ENCODE measurements at places on chromosomes 16 and 17.
A peak's percentile ranks its signal among the peaks of the same experiment; 100 is the strongest.

DNA sequence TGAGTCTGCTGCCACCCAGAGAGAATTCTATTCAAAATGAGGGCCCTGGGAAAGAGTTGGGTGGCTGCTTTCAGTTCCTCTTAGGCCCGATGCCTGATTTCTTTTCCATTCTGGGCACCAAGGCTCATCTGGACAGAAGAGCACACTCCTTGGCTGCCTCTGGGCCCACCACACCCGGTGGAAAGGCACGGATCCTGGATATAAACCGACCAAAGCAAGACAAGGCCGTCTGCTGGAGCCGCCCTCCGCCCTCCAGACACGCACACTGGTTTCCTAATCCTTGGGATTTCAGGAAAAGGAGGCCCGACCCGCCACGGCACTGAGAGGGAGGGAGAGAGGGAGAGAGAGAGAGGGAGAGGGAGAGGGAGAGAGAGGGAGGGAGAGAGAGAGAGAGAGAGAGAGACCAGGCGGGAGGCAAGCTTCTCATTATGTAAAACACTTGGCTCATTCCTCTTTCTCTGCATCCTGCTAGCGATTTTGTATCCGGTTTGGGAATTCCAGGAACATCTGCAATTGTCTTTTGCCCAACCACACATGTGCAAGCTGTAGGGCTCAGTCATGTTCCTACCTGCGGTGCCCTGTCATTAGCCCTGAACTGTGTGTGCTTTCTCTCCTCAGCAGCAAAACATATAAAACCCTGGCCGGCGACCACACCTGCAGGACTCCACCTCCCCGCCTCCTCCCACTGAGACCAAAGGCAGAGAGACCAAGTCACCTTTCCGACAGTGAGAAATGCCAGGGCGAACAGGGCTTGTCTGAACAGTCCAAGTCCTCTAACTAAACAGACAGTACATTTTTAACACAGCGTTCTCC is 347.2 kb downstream of the SOX9 start:
- peak; percentile 33 for DNase-seq

DNA sequence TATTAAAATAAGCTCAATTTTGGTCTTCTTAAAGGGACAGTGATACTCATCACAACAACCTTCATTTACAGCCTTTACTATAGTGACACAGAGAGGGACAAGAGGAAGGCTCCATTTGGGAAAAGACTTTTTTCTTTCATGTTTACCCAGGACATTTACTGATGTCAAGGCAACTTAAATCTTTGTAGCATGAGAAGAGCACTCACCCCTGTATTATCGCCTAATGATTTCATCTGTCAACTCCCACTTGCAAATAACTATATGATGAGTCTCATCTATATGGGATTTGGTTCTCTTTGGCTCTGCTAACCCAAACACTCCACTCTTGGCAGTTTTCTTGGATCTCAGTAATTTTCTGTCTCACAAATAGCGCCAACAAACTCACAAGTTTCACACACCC is 24.1 kb downstream of the BLMH start:
- DNase-seq = no peak

- no peak for DNase-seq
Measured at GRCh38 chr16:24626256-24626655, 86.9 kb downstream of the RBBP6 start.

GRCh38 chr17:54259476-54259875 is 436.7 kb downstream of the KIF2B start:
- no peak for DNase-seq

DNA sequence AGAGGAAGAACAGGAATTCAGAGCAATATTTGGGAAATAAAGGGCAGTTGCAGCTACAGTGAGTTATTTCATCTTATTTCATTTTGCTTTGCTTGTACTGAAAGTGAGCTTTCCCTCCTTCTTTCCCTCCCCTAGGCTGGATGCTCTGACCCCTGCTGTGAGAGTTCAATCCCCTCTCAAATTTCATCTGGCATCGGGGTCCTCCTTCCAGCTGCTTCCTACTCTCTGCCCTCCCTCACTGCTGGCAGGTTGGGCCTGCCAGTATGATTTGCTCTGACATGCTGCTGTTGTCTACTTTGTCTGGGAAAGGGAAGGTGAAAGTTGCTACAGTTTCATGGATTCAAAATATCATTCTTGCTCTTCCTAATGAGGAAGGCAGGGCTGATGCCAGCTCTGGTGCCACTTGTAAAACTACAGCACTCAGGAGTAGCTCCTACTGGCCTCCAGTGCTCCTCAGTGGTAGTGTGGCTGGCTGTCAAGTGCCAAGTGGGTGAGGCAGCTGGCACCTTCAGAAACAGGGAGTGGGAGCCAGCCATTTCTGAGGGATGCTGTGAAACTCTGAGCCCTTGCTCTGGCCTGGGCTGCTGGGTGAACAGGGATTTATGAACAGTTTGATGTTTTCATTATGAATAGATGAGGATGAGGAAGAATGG is 408.6 kb downstream of the HAPSTR1 start:
- no peak for DNase-seq

GRCh38 chr17:15480204-15480603 is 12.8 kb upstream of the CDRT4 start:
- DNase-seq = no peak

GRCh38 chr17:58321571-58322525 is 6.7 kb downstream of the TSPOAP1 start:
- no peak for DNase-seq

GRCh38 chr16:27430923-27431484 is 29.0 kb downstream of the IL21R start:
- DNase-seq = no peak

GRCh38 chr16:87203060-87203656 is 114.0 kb downstream of the C16orf95 start:
- no peak for DNase-seq

DNA sequence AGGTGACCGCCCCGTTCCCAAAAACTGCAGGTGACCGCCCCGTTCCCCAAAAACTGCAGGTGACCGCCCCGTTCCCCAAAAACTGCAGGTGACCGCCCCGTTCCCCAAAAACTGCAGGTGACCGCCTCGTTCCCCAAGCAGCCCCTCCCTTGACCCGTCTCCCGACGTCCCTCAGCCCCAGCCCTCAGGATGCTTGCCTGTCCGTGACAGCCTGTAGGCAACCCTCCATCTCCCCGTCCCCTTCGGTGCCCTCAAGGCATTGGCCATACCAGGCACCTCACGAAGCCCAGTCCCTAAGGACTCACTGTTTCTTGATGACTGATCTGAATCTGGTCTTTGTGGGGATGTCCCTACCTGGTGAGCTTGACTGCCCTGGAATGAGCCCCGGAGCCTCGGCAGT is 25.1 kb downstream of the SGSM2 start:
- no peak for DNase-seq

- no peak for DNase-seq
Measured at GRCh38 chr17:51010173-51010675, 110.4 kb downstream of the SPAG9 start.

GRCh38 chr17:33689725-33690124 is 396.6 kb upstream of the ASIC2 start:
- DNase-seq = no peak

- no peak for DNase-seq
Measured at GRCh38 chr16:84752600-84752999, 52.8 kb downstream of the USP10 start.

- no peak for DNase-seq
Measured at GRCh38 chr16:84850714-84851113, 30.9 kb downstream of the CRISPLD2 start.

Measured in hippocampal formation (tissue), 2 donors.